Small intestine (tissue), 16 donors: ENCODE measurements at places on chromosomes 1 and 21. TPM values are rescaled to one million over a fixed set of nuclear protein-coding genes. Genes with fewer than 3 reads are reported as not detected.
A peak's percentile ranks its signal among the peaks of the same experiment; 100 is the strongest.

The RNASEL gene
- 5.0 TPM for polyA plus RNA-seq

DNA sequence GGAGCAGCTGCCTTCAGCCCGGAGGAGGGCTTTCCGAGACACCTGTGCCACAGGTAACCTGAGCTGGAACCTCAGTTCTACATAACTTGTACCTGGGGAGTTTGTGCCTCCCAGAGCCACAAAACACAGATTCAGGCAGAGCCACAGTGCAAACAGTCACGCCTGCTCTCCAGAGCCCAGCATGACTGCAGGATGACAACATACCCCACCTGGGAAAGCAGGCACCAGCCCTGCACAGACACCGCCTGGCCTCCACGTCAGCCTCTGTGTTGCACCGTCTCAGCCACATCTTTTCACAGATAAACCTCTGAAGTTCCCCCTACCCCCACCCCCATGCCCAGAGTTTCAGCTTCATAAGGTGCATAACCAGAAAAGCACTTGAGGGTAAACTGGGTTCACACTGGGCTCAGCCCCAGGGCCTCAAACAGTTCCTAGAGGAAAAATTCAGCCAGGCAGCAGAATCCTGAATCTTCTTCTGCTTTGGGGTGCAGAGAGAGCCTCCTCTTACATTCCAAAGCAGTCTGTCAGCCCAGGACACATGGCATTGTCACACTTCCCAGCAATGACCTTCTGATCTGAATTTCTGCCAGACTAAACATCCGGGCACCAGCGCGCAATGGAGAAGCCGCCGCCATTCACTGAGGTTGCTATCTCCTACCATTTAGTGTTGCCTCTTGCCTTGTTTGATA, 229.5 kb downstream of the TOMM20 start:
- no peak overlapping the region for H3K4me3 ChIP-seq
- DNase-seq, result peak; percentile 56
- no peaks in the 10 kb centered on the region for H3K36me3 ChIP-seq

- H3K4me1 ChIP-seq, result no peaks in the 10 kb centered on the region
- no peak overlapping the region for H3K27ac ChIP-seq
- H3K27me3 ChIP-seq, result peaks cover 3% of the 10 kb centered on the region
- H3K36me3 ChIP-seq, result no peaks in the 10 kb centered on the region
- no peak for DNase-seq
These were observed 55.1 kb downstream of the ZBTB18 start for GRCh38 chr1:244106176-244106575.

GRCh38 chr1:23193391-23194118, 23.7 kb downstream of the HTR1D start:
- DNase-seq, result no peak
- H3K36me3 ChIP-seq, result no peaks in the 10 kb centered on the region
- H3K27ac ChIP-seq, result no peak overlapping the region
- no peak overlapping the region for H3K4me3 ChIP-seq

- no peaks in the 10 kb centered on the region for H3K36me3 ChIP-seq
- H3K27me3 ChIP-seq, result no peaks in the 10 kb centered on the region
- no peak overlapping the region for H3K27ac ChIP-seq
- DNase-seq, result no peak
- no peaks in the 10 kb centered on the region for H3K4me1 ChIP-seq
These were observed 92.0 kb downstream of the CNIH3 start for GRCh38 chr1:224707843-224708725.

GRCh38 chr1:34928699-34929496, 552 bp downstream of the DLGAP3 start:
- H3K4me1 ChIP-seq, result no peaks in the 10 kb centered on the region
- H3K27me3 ChIP-seq, result no peaks in the 10 kb centered on the region
- peak overlapping the region; percentile 12 for H3K4me3 ChIP-seq
- DNase-seq, result no peak
- H3K36me3 ChIP-seq, result no peaks in the 10 kb centered on the region
- H3K27ac ChIP-seq, result no peak overlapping the region

GRCh38 chr1:156523801-156524480, 23.4 kb upstream of the MEF2D start:
- peaks cover 6% of the 10 kb centered on the region for H3K4me1 ChIP-seq
- no peak overlapping the region for H3K4me3 ChIP-seq
- H3K36me3 ChIP-seq, result no peaks in the 10 kb centered on the region
- DNase-seq, result no peak
- H3K27me3 ChIP-seq, result no peaks in the 10 kb centered on the region
- no peak overlapping the region for H3K27ac ChIP-seq

DNA sequence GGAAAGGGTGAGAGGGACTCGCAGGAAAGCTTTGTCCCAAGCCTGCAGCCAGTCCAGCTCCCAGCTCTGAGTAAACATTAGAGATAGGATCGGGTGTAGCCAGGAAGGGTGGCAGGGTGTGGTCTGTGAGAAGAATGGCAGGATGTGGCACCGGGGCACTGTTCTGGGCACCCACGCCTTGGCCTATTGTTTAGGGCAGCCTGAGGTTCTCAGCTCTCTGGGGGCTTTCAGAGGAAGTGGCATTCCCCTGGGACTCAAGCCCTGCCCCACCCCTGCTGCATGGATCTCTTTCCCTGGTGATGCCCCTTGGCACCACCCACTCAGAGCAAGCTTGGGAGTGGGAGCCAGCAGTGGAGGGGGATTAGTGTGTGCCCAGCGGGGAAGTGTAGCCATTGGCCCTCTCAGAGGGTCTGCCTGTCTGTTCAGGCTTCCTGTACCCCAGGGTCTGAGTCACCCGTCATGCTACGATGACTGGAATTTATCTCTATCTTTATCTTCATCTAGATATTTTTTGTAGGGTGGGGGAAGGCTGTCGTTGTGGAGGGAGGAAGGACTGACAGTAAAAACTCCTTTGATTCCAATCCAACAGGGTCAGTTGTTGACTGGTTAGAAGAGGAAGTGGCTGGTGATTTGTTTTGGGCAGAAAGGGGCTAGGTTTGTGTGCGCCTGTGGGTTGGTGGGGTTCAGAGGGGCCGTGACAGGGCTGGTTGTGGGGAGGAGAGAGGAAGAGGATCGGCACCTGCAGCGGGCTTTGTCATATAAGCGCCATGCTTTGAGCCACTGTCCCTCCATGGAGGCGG, 31.6 kb downstream of the SOX13 start:
- H3K36me3 ChIP-seq, result no peaks in the 10 kb centered on the region
- H3K4me1 ChIP-seq, result peaks cover 36% of the 10 kb centered on the region
- H3K27ac ChIP-seq, result no peak overlapping the region
- no peak overlapping the region for H3K4me3 ChIP-seq

The CFAP141 gene
- polyA plus RNA-seq, result not detected

GRCh38 chr1:150268340-150268704, 494 bp downstream of the APH1A start:
- H3K36me3 ChIP-seq, result peaks cover 27% of the 10 kb centered on the region
- H3K27ac ChIP-seq, result peak overlapping the region; percentile 92
- peak; percentile 60 for DNase-seq
- no peaks in the 10 kb centered on the region for H3K27me3 ChIP-seq
- peaks cover 3% of the 10 kb centered on the region for H3K4me1 ChIP-seq

The LPAR3 gene
- polyA plus RNA-seq, result not detected

DNA sequence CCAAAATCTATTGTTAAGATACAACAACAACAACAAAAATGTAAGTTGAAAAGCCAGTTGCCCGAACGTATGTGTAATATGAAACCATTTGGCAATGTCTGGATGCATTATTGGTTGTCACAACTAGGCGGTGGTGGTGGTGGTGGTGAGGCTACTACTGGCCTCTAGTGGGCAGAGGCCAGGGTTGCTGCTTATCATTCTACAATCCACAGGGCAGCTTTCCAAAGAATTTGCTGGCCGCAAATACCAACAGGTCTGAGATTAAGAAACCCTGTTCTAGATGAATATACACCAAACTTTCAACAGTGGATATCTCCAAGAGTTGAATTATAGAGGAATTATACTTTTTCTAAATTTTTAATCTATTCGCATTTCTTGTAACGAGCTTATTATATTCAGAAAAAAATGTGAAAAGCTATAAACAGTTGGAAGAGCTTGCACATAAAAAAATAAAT, 26.8 kb upstream of the ZNF697 start:
- H3K4me3 ChIP-seq, result no peak overlapping the region
- DNase-seq, result no peak

The FCRL2 gene
- not detected for polyA plus RNA-seq

GRCh38 chr1:63327417-63328054, 5.2 kb downstream of the FOXD3 start:
- no peaks in the 10 kb centered on the region for H3K36me3 ChIP-seq
- H3K4me3 ChIP-seq, result no peak overlapping the region
- peak; percentile 83 for DNase-seq
- H3K27ac ChIP-seq, result no peak overlapping the region
- H3K4me1 ChIP-seq, result peaks cover 2% of the 10 kb centered on the region
